ENCODE measurements at places on chromosomes 2 and 18.

GRCh38 chr2:29010946-29011345 lies 29.8 kb downstream of the TOGARAM2 start:
- DNase-seq: no peak

DNA sequence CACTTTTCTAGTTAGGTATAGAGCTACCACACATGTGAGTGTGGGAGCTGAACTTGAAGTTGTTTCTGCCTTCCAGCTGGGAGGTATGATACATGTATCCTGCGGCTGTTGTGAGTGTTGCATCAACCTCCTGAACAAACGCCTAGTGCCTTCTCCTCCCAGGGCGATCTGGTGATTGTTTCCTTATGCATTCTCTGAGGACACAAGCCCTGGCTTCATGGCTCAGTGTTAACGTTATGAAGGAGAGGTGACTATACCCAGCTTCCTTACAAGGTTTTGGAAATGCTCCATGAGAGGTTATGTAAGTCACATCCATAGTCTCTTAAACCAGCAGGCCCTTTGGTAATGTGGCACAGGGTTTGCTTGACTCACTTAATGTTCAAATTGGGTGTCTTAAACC lies 64.9 kb downstream of the SPRED2 start:
- no peak for DNase-seq

DNA sequence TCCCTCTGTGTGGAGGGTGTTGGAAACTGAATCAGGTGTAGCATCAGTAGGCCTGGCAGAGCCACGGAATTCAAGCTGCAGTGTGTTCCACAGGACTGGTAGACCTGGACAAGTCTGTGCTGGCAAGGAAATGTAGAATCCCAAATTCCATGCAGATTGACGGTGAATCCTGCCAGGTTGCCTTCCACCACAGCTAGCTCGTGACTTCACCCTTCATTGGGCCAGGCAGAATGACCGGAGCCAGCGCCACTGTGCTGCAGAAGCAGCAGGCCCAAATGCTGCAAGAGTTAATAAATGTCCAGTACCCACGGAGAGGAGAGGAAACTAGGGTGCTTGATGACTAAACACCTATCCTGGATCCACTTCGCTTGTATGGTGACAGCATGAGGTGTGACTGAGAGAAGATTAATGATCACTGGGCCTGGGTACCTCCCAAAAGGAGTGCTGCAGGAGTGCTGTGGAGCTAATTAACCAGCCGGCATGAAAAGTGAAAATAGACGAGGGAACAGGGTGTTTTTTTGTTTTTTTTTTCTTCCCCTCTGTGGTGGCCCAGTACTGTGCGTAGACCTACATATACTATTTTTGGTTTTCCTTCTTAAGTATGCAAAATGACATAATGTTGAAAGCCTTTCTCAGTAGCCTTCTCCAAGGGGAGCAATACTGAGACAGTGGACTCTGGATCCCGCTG lies 122.2 kb downstream of the TANC1 start:
- DNase-seq: no peak

DNA sequence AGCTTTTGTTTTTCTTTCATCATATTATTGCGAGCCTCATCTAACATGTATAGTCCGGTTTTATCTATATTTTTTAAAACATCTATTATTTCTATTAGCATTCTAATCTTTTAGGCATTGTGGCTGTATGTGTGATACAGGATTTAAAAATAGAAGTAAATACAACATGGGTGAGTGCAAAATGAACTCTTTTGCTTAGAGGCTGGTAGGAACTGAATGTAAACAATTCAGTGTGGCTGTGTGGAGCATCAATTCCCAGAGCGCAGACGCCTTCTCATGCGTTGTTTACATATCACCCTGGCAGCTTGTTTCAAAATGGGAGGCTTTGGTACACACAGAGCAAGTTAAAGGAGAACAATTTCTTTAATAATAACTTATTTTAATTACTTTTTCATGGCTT lies 836 bp downstream of the DTNA start:
- DNase-seq: no peak

DNA sequence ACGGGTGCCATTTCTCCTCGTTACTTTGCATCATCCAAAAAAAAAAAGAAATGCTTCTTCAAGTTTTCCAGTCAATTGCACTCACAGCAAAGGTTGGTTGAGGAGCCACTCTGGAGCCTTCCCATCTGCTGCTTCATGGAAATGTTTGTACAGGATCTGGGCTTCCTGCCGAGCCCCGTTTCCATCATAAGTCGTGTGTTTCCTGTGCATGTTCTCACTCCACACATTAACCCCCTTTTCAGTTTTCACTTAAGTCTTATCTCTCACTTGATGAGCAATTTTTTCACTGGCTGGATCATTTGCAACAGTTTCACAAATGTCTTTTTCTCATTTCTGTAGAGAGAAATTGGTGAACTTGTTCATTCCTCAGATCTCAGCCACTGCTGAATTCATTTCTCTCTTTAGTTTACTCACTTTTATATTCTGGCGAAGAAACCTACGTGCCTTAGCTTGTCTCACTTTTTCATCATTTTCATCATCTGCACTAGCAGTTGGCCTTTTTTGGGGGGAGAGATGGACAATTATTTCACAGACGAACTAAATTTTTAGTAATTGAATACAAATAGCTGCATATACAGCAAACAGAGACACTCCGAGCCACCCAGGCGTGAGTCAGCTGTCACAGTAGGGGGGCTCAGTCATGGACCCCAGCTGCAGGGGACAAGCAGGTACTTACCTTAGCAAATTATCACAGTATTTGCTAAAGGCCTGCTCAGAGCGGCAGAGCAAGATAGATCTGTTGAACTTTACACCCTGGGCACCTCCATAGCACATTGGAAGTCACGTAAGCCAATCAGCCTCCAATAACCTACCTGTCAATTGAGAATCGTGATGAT lies 750.8 kb upstream of the ID2 start:
- no peak for DNase-seq

Measured in D341Med (cell line).